ENCODE measurements at places on chromosomes 3 and 15.

GRCh38 chr3:48397767-48398681 is 26.0 kb downstream of the FBXW12 start:
- no peak for DNase-seq

GRCh38 chr3:39323494-39323893 is 6.0 kb upstream of the CCR8 start:
- no peak for DNase-seq

DNA sequence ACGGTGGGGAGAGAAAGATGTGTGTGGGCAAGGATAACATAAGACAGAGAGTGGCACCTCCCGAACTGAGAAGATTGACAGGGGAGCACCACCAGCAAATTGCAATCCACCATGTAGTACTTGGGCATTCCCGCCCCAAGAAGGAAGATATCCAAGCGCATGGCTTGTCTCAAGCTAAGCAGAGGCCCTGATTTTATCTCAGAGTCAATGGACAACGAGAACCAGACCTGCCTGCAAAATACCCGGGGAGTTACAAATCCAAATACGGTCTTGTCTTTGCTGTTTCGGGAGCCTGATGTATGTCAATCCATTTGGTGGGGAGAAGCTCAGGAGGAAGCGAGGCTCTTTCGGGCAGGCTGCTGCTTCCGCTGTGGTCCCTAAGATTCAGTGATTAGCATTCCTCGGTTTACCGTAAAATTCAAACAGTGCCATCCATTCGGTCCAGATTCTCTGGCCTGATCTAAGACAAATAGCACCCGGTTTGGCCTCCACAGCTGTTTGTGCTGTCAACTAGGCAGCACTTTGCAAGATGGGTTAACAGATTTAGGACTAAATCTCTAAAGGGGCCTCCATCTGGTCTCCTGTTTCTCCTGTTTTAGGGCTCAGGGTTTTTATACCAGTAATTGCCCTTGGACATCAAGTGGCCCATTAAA is 97.7 kb upstream of the WNT5A start:
- no peak for DNase-seq

GRCh38 chr3:46960081-46960701 is 16.4 kb downstream of the CCDC12 start:
- DNase-seq: no peak

GRCh38 chr15:58038426-58039078 is 27.0 kb downstream of the ALDH1A2 start:
- DNase-seq: no peak

GRCh38 chr15:30929982-30930381 is 26.3 kb downstream of the FAN1 start:
- DNase-seq: no peak

GRCh38 chr3:39542588-39542988 is 75.1 kb downstream of the MOBP start:
- DNase-seq: no peak
